ENCODE measurements at places on chromosomes 4 and X.

- no peak for DNase-seq
Measured at GRCh38 chr4:155693015-155693663, 26.5 kb downstream of the GUCY1A1 start.

GRCh38 chr4:96677499-96677898 lies 837.6 kb downstream of the PDHA2 start:
- no peak for DNase-seq

DNA sequence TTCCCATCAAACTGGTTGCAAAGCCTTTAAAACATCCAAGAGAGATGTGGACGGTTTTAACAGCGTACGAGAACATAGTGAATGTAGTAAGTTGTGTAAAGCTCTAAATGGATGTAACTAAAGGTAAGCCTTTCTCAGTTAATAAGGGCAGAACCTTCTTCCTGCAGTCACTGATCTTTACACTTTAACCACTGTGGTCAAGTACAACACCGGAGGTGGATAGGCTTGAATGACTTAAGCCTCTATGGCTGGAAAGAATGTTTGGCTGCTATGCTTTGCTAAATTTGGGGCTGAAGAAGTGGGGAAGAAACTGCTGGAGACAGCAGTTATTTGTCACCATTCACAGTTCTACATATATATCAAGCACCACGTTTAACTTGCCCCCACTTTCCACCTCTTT lies 285.1 kb upstream of the FMR1 start:
- no peak for DNase-seq

- DNase-seq, result no peak
Measured at GRCh38 chr4:8846826-8847225, 24.8 kb downstream of the HMX1 start.

DNA sequence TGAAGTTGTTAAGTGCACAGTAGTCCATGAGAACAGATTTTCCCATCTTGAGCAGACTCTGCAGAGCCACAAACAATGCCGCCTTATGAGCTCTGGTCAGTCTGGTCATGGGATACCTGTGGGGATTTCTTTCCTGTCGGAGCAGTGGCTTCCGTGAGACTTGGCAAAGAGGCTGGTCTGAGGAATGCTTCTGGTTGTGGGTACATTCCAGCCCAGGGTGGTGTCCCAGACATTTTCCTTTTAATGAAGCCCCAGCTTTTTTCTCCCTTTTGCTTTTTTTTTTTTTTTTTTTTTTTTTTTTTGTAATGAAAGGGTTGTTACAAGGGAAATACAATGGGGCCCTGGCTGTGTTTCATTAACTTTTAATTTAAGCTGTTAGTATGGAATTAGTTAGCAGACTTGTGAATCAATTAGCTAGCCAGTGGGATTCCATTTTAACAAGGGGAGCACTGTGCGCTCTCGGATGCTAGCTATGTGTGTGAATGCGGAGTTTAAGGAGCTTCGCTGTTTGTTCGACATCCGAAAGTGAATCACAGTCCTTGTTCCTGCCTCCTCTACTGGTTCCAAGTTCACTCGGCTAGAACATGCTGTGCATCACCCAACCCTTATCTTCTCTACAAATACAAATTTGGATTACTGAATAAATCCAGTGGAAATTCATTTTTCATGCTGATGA lies 225.1 kb downstream of the CBR4 start:
- DNase-seq, result no peak

DNA sequence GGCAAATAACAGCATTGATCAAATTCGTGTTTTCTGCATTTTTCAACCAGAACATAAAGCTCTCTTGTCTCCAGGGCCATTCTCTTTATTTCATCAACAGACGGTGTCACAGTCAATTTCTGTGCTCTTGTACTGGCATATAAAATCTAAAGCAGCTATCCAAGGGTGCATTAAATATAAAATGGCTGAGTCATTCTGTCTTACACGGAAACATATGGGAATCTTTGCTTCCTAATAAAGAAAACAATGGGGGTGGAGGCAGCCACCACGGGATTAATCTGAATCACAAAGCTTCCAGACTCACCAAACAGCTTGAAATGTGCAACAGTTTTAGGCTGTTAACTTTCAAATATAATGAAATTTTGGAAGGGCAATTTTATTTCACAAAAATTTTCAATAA lies 132.6 kb downstream of the IL15 start:
- no peak for DNase-seq

DNA sequence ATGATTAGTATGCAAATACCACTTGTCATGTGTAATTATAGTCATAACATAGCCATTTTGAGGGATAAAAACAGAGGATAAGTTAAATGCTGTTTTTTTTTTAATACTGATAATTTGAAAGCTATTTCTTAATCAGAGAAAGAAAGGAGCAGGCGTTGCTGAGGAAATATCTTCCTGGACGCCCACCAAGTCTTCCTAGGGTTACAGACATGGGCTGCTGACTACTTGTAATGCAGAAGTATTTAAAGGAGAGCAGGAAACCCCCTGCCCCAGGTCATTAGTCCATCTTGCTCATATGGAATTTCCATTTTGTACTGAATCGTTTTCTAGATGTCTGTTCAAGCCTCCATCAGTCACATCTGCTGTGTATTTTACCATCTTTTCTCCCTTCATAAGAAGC lies 176.2 kb downstream of the ADGRL3 start:
- DNase-seq, result no peak

DNA sequence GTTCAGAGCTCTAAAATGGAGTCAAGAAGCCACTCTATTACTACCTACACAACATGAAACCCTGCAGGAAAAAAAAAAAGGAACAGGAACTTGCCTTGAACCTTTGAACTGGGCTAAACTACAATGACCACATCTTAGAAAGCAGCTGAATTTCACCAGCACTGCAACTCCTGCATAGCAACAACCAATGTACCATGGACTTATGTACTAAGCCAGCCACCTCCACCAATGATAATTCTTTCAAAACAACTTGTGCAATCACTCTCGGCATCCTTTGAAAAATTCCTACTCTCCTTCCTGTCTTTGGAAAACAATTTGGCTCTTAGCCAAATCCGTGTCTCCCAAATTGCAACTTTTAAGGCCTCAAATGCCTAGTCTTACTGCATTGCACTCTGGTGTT lies 26.8 kb upstream of the FMR1 start:
- no peak for DNase-seq

DNA sequence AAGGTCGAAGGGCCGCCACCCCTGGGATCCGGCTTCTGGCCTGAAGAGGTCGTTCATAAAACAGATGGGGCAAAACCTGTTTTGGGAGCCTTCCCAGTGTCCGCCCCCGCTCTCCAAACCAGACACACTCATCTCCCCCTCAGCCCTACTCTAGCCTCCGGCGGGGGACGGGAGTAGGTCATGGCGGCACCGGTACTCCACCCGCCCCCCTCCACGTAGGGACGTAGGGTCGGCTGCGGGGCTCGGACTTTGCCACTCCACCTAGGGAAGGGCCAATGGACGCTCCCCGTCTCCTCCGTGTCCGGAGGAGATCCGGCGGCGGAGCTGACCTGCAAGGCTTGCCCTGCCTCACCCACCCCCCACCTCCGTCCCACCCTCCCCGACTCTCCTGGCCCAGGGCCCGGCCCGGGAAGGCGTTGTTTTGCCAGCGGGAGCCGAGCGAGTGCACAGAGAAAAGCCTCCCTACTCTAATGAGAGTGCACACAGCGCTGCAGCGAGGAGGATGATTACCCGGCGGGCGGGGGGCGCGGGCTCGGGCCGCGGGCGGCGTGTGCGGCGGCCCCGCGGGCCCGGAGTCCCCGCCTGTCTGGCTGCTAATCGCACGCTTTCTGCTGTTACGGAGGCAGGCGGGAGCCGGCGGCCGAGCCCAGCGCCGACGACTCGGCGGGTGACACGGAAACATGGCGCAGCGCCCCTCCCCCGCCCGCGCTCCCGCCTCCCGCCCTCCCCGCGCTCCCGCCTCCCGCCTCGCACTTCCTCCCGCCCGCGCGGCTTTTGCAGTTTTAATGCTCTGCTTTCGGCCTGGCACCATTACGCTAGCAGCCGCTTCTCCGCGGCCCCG lies 8.3 kb upstream of the BCOR start:
- peak; percentile 88 for DNase-seq

DNA sequence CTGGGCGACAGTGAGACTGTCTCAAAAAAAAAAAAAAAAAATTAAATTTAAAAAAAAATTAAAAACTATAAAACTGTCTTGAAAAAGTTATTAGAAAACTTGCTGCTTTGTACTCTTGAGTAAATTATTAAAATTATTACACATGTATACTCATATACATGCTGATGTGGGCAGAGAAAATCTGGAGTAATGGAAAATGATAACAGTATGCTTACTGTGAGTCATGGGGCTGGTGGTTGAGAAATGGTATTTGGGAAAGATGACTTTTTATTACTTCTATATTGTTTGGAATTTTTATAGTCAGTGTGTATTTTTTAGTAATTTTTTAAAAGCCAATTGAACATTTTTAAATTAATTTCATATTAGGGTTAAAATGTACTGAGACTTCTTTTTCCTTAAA lies 7.5 kb downstream of the YY2 start:
- DNase-seq, result no peak

- no peak for DNase-seq
Measured at GRCh38 chr4:183348706-183349659, 26.8 kb upstream of the CLDN24 start.

GRCh38 chrX:74422576-74423288 lies 1.4 kb downstream of the SLC16A2 start:
- no peak for DNase-seq

GRCh38 chr4:2081540-2081939 lies 22.4 kb downstream of the NAT8L start:
- no peak for DNase-seq

DNA sequence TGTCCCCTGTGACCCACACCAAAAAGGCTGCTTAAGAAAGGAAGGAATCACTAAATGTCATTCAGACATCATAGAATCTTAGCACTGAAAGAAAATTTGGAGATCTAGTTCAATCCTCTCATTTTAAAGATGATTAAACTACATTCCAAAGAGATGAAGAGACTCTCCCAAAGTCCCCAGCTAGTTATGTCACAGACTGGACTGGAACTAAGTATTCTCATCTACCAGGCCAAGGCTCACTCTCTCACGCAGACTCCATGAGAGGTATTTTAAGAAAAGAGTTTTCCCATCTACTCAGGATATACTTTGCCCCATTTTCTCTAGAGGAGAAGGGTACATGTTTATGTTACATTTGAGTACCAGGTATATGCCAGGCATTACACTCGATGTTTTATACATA lies 6.9 kb downstream of the FABP2 start:
- DNase-seq, result no peak

- no peak for DNase-seq
Measured at GRCh38 chr4:185280608-185281007, 71.2 kb downstream of the SNX25 start.

DNA sequence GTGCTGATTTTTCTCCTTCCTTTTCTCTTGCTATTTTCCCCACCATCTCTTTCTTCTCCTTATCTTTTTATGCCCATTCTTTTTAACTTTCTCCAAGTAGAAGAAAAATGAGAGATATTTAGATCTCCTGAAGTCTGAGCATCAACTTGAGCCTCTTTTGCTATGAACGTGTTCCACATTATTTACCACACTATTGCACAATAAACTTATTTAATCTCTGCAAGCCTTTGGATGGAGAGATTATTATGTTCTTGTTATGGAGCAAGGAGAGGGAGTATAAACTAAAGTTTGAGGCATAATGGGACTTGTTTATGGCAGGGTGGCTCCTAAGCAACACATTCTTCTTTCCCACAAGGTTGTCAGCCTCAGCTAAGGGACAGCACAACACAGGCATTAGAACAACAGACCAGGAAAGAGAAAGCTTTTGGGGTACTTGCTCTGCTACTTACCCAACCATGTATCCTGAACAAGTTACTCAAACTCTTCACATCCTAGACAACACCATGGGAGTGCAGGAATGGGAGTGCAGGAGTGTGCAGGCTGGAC lies 365.5 kb upstream of the BOD1L1 start:
- no peak for DNase-seq

DNA sequence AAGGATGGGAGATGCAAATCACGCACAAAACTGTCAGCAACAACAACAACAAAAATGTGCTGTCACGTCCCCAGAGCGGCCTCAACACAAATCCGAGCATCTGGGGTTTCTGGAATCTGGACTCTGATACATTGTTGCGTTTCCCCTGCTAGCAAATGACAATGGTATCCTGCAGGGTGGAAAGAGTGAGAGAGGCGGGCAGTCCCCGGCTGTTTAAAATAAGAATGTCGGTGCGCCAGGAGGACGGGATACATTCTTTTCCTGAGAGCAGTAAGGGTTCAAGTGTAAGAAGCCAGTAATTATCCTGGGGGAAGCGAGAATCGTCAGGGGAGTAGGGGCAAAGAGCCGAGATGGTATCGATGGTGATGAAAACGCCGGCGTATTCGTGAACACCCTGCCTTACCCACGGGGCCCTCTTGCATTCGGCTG lies 310.2 kb downstream of the ASMT start:
- DNase-seq, result no peak

- no peak for DNase-seq
Measured at GRCh38 chr4:184782731-184783373, 42.9 kb downstream of the ACSL1 start.

DNA sequence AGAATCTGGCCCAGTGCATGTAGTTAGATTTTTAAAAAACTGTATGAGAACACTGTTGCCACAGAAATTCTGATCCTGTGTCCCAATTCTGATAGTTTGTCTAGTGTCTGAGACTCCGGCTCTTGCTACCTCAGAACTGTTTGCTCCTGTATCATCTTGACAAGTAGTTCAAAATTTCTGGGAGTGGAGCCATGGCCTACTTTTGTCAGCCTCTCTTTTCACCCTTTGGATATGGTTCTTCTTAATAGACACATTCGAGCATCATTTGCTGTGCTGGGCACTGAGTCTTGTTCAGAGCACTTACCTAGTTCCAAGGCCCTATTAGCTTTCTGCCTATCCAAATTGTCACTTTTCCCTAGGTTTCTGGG lies 46.9 kb downstream of the ATP10D start:
- no peak for DNase-seq

- no peak for DNase-seq
Measured at GRCh38 chr4:139416073-139416673, 37.7 kb upstream of the RAB33B start.

- no peak for DNase-seq
Measured at GRCh38 chrX:16491461-16491860, 158.5 kb upstream of the S100G start.

DNA sequence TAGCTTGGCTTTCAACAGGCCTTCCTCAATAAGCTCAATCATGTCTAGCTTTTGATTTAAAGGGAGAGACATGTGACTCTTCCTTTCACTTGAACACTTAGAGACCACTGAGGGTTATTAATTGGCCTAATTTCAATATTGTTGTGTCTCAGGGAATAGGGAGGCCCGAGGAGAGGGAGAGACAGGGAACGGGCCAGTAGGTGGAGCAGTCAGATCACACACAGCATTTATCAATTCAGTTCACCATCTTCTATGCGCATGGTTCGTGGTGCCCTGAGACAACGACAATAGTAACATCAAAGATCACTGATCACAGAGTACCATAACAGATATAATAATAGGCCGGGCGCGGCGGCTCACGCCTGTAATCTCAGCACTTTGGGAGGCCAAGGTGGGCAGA lies 17.8 kb downstream of the ZNF81 start:
- peak; percentile 32 for DNase-seq

GRCh38 chr4:8239226-8239625 lies 30.3 kb upstream of the HTRA3 start:
- no peak for DNase-seq

Data from CD4-positive, alpha-beta T cell (primary cell).